ENCODE measurements at places on chromosomes 12 and 14.
A peak's percentile ranks its signal among the peaks of the same experiment; 100 is the strongest.

DNA sequence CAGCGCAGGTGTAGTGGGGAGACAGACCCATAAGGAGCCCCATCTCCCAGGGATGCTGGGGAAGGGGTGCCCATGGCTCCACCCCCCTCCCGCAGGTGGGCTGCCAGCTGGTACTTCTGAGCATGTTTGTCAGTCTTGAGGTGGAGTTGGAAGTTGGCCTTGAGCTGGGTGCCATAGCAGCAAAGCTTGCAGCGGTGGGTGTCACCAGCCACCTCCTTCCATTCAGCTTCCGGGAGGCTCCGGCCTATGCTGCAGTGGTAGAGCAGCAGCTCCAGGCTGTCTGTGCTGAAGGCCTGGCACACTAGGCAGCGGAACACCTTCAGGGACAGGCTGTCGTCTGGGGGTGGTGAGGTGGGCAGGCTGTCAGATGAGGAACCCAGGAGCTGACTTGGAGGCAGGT, 18.9 kb downstream of the ZFHX2 start:
- DNase-seq: no peak

GRCh38 chr12:118432812-118433545, 56.6 kb downstream of the SUDS3 start:
- DNase-seq: no peak

DNA sequence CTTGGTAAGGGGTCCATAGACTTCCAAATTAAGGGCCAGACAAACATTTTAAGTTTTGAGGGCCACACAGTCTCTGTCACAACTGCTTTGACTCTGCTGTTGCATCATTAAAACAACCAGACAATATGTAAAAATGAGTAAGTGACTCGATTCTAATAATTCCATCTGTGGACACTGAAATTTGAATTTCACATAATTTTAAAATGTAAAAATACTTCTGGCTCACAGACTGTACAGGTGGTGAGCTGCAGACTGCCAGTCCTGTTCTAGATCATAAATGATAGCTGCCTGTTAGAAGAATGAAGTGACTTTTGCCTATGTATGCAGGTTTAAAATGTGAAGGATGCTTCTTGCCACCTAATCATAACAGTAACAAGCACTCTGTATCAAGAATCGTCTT, 15.7 kb downstream of the NUDT4 start:
- DNase-seq: no peak

DNA sequence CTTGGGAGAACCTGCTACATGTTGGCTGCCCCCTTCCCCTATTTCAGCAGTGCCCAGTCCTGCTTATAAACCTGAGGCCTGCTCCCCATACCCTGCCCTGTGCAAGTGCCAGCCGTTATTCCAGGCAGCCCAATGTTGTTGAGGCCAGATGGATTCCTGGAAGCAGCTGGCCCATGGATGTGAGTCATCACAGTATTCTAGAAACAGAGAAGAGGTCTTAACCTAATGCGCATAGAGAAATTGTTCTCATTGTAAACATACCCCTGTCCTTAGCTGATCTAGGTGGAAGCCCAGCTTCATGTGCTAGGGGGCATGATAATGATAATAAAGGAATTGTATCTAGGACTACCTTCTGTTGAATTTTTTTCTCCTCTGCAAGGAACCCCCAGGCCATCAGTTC, 69.7 kb downstream of the TSPAN11 start:
- DNase-seq: no peak

DNA sequence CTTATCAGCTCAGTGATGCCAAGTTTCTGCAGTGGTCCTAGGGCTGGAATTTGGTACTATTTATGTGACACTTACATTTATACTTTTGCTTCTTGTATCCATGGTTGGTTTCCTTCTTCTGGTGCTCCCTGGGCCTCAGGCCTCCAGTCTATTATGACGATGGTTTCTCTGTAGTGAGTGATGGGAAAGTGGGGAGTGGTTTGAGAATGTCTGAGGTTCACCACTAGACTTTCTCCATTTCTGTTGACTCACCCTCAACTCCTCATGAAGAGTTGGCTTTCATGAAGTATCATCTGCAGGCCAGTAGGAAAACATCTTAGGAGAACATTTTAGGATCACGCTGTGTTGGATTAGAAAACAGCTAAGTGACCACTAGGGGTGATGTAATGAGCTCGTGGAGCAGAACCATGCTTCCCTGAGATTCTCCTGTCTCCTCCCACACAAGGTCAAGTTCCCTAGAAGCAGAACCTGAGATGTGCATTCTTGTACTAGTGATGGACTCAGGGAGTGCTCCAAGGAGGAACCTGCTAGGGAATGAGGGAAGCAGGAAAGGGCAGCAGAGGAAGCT, 32.1 kb downstream of the RPH3A start:
- DNase-seq: no peak

- DNase-seq: no peak
Observed at GRCh38 chr14:73463411-73463810, 5.1 kb upstream of the NUMB start.

GRCh38 chr14:100858838-100859220, 32.9 kb downstream of the MEG3 start:
- DNase-seq: no peak

- DNase-seq: no peak
Observed at GRCh38 chr12:128737292-128737966, 86.3 kb downstream of the SLC15A4 start.

GRCh38 chr12:64004641-64005040, 160.1 kb downstream of the SRGAP1 start:
- no peak for DNase-seq

GRCh38 chr12:122123761-122124145, 45.2 kb downstream of the MLXIP start:
- no peak for DNase-seq

DNA sequence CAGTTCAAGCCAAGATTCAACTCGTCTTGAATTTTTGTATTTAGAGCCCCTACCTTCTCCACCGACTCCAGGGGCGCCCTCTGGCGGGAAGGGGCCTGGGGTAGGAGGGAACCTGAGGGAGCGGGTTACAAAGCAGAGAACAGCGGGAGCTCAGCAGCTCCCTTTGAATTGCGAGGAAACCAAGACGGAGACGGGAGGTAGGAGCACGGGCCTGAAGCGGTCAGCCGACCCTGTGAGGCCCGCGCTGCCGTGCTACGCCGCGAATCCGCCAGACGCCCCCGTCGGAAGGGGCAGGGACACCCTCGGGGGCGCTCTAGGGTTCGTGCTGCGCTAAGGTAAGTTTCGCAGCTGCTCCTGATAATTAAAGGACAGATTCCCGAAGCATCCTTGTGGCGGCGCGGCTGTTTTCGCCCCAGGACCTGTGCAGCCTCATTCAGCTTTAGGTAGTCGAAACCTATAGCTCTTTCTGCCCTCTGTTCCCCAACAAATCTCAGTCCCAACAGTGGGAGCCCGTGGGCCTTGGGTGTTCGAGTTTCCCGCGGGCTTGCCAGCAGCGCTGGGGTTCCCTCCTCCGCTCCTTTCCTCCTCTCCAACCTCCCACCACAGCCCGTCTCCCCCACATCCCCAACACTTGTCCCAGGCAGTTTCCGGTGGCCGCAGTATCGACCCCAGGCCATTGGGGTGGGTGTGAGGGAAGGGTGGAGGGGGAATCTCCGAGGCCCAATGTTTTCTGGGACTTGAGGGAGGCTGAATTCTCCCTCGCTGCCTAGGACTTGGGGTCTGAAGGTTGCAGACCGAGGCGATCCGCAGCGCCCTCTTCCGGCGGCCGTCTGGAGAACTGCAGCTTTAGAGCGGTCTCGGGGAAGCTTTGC, 5.1 kb upstream of the NKX2-1 start:
- no peak for DNase-seq

- no peak for DNase-seq
Observed at GRCh38 chr14:104323551-104324175, 185.3 kb downstream of the KIF26A start.

GRCh38 chr12:79848339-79848738, 86.6 kb downstream of the PPP1R12A start:
- DNase-seq: no peak

DNA sequence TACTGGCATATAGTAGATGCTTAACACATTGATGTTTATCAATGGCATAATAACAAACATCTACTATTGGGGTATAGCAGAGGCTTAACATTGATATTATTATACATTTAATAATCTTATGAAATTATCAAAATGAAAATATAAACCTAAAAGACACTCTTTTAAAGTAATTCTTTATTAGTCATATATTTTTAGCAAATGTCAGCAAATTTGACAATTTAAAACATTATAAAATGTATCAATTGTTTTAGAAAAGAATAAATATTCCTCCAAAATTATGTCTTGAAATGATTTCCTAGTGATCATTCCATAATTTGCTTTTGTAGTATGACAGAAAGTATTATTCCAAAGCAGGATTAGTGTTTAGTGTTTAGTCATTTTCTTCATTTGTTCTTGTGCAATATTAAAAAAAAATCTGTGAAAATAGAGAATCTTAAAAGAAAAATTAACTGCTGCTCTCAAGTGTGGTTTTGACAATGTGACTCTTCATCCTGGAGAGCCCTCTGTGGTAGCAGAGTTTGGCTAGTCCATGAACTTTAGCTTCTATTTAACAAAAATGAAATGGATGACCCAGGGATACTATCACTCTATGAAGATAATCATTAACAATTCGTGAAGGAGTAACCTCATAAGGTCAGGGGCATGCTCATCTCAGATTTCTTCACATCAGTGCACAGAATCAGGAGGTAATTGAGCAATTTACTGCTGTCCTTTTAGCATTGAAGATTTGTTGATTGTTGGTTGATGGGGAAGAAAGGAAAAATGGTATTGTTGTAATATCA, 1018.5 kb downstream of the LRFN5 start:
- DNase-seq: no peak

DNA sequence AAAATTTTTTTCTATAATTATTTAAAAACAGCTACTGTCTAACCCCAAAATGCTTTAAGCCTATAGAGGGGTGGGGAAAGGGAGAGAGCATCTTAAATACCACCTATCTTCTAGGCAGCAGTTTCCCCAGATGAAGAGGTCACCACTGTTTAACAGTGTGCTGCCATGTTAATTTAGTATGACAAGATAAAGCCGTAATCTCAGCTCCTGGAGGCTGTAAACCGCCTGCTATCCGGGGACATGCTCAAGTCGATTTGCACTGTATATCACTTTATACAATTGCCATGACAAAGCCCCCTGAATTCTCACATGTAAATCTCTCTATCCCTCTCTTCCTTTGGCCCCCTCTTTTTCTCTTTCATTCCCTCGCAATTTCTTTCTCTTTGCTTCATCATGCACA, 68.5 kb downstream of the SOX5 start:
- no peak for DNase-seq

GRCh38 chr12:81203671-81204204, 125.9 kb downstream of the ACSS3 start:
- no peak for DNase-seq

DNA sequence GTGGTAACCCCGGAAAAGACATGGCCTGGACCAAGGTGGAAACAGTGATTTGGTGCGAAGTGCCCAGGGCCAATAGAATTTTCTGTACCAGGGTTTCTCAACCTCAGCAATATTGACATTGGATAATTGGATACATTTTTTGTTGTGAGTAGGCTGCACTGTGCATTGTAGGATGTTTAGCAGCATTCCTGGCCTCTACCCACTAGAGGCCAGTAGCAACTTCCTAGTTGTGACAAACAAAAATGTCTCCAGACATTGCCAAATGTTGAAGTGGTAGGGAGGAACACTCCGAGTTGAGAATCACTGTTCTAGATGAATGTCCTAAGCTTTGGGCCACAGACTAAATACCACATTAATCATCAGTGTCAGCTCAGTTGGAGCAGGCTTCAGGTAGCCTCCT, 6.2 kb upstream of the CGRRF1 start:
- DNase-seq: no peak

DNA sequence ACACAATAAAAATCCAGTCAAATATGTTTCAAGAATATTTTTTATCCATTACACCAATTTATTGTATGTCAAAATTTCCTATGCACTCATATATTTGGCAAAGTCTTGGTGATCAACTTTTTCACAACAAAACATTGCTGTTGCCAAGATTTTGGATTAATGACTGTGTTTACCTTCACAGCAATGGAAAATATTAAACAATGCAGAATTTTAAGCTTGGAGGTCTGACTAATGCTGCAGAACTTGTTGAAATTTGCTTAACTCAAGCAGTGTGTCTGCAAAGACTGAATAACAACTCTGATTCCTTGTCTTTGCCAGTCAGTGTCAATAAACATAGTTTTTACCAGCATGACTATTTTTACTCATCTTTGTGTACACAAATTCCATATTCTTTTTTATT, 336.4 kb downstream of the CCER1 start:
- DNase-seq: no peak

GRCh38 chr14:103836976-103837725, 10.2 kb downstream of the PPP1R13B start:
- no peak for DNase-seq

DNA sequence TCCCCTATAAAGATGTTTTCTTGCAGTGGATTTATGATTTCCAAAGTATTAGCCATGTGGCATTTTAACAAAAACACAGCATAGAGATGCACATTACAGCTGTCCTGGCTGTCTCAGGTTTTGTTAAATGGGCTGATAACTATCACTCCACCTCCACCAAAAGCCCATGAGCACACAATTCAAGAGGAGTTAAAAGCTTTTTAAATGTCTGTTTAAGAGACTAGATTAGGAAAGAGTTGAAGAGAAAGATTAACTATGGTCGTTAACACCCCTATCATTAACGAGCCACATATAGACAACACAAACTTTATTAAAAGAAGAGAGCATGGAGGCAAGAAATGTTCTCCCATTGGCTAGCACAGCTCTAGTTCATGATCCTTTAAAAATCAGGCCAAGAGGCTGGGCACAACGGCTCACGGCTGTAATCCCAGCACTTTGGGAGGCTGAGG, 14.5 kb downstream of the CBX5 start:
- DNase-seq: peak; percentile 81

DNA sequence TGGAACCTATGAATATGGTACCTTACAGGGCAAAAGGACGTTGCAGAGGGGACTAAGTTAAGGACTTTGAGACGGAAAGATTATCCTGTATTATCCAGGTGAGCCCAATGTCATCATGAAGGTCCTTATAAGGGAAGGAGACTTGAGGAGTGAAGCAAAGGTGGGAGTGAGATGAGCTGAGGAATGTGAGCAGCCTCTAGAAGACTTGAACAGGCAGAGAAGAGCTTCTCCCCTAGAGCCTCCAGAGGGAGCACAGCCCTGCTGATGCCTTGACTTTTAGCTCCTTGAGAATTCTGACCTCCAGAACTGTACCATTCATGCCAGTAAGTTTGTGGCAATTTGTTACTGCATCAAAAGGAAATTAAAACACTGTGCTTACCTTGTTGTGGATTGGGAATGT, 41.8 kb upstream of the DCD start:
- no peak for DNase-seq

- no peak for DNase-seq
Observed at GRCh38 chr12:63164911-63165310, 13.9 kb upstream of the AVPR1A start.

DNA sequence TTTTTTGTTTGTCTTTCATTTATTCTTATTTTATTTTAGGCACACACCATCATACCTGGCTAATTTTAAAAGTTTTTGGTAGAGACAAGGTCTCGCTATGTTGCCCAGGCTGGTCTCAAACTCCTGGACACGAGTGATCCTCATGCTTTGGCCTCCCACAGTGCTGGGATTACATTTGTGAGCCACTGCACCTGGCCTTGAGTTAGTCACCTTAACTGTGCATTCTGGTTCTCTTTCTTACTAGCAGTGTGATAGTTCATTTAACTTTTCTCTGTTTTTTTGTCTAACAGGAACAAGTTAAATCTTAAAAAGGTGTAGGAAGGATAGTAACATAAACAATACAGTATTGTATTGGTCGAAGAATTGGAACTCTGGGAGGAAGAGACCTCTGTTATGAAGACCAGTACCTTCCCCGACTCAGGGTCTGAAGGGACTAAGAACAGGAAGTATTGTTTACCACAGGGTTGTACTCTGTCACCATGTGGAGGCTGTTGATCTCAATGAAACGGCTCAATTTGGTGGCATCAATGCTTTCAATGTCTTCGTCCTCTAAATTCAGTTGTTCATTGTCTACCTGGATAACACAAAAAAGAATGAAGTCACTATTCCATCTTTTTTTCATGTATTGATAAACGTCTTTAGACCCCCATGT, 17.7 kb downstream of the ERP27 start:
- no peak for DNase-seq
